ENCODE measurements at places on chromosomes 13 and 19.

DNA sequence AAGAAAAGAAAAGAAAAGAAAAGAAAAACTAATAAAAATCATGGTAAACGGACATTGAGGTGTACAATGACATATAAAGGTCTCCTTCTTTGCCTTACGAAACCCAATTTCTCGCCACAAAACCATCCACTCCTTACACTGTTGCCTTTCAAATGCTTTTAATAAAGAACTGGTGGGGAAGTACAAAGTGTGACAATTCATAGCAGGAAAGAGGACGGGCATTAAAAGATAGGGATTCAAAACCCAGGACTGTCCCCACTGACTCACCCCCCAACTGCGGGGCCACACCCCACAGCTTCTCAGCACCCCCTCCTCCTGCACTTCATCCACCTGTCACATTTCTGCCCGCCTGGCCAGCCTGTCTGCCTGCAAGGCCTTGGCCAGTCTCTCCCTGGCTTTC is 2.4 kb downstream of the MBD3L2B start:
- no peak for DNase-seq

GRCh38 chr13:109568339-109568818 is 218.0 kb downstream of the IRS2 start:
- DNase-seq, result no peak

- DNase-seq, result no peak
Observed at GRCh38 chr13:24491845-24492244, 20.7 kb downstream of the PARP4 start.

- DNase-seq, result no peak
Observed at GRCh38 chr13:83549671-83550070, 332.6 kb downstream of the SLITRK1 start.

- DNase-seq, result no peak
Observed at GRCh38 chr13:61202042-61202441, 213.6 kb downstream of the PCDH20 start.
